ENCODE measurements at places on chromosomes 4 and X. TPM values are rescaled to one million over a fixed set of nuclear protein-coding genes. Genes with fewer than 3 reads are reported as not detected.

The RAB41 gene
- not detected for total RNA-seq

The ADAM29 gene
- not detected for total RNA-seq

The POLN gene
- total RNA-seq = 4.8 TPM

The GAGE12J gene
- not detected for total RNA-seq

The SLC10A7 gene
- 6.9 TPM for total RNA-seq

The DYNLT3 gene
- 35.0 TPM for total RNA-seq

The MFAP3L gene
- 0.20 TPM for total RNA-seq

The PGAM4 gene
- total RNA-seq = not detected

The CCDC149 gene
- 11.1 TPM for total RNA-seq

The PLK4 gene
- 33.5 TPM for total RNA-seq

The MSX1 gene
- 2.7 TPM for total RNA-seq

The GIMD1 gene
- not detected for total RNA-seq

The RAI2 gene
- 0.13 TPM for total RNA-seq

The ART3 gene
- total RNA-seq = not detected

The F11 gene
- total RNA-seq = not detected

The C1QTNF7 gene
- not detected for total RNA-seq

The MAGEA2B gene
- not detected for total RNA-seq

The ATP2B3 gene
- total RNA-seq = 0.11 TPM

The SYN1 gene
- total RNA-seq = not detected

Data from pulmonary artery endothelial cell (primary cell).